ENCODE measurements at places on chromosomes 7 and 10.

DNA sequence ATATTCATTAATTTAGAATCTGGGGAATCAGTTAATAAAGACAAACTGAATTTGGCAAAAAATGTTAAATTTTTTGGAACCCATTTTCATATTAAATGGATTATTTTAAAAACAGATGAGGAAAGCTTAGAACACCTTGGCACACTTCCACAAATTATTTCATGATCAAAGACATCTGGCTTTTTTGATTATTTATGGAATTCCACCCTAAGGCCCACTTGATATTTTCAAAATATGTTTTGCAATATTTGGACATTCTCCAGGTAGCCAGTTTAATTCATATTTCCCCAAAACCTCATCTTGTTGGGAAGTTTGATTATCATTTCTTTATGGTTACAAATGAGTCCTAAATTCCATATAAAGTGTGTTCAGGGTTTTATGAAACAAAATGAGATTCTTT is 129.9 kb downstream of the DOCK4 start:
- DNase-seq: no peak

DNA sequence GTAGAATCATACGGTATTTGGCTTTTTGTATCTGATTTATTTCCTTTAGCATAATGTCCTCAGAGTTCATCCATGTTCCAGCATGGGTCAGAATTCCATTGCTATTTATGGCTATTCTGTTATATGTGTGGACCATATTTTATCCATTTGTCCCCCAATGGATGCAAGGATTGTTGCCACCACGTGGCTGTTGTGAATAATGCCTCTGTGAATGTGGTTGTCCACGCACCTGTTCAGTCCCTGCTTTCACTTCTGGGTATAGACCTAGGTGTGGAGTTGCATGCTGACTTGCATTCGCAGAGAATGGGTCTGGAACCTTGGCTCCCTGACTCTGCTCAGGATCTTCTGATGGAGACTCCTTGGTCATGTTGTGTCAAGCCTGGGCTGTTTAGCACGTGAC is 199.9 kb downstream of the CAMK1D start:
- no peak for DNase-seq

GRCh38 chr7:11430112-11430511 is 401.9 kb downstream of the THSD7A start:
- DNase-seq: no peak

- no peak for DNase-seq
Observed at GRCh38 chr7:46955531-46955930, 626.4 kb downstream of the TNS3 start.

DNA sequence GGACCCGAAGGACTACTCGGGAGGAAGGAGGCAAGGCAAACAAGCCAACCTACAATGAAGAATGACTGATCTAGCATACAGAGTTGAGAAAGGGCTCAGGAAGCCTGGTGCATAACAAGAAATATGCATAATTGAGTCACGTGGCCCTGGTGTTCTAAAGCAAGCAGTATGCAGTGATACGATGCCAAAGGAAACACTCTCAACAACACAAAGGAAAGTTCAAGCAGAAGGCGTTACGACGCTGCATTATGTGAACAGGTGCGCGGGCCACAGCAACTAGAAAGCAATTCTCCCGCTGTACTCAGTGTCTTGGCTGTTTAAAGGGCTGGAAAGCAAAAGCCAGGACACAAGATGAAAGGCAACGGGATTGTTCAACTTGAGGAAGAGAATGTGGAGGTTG is 100.8 kb downstream of the PRTFDC1 start:
- DNase-seq: peak; percentile 27

DNA sequence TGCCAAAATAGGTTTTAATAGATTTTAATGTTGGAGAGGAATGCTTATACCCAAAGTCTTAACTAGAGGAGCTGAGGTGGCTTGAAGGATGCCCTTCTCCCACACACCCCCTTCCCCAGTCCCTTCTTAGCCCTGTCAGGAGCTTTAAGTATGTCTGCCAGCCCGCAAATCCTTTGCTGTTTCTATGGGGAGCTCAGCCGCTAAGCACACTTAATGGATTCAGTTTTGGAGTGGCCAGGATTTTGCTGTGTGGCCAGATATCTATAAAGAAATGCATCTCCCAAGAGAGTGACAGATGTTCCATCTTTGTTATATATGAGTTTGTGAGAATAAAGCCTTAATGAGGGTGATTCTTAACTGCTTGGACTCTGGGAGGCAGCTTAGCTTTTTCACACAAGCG is 152.9 kb upstream of the ZNF32 start:
- no peak for DNase-seq

GRCh38 chr10:80421707-80422536 is 13.6 kb downstream of the PRXL2A start:
- no peak for DNase-seq

GRCh38 chr7:70313687-70314086 is 715.4 kb downstream of the AUTS2 start:
- no peak for DNase-seq

- no peak for DNase-seq
Observed at GRCh38 chr10:63518690-63519288, 2.4 kb upstream of the REEP3 start.

DNA sequence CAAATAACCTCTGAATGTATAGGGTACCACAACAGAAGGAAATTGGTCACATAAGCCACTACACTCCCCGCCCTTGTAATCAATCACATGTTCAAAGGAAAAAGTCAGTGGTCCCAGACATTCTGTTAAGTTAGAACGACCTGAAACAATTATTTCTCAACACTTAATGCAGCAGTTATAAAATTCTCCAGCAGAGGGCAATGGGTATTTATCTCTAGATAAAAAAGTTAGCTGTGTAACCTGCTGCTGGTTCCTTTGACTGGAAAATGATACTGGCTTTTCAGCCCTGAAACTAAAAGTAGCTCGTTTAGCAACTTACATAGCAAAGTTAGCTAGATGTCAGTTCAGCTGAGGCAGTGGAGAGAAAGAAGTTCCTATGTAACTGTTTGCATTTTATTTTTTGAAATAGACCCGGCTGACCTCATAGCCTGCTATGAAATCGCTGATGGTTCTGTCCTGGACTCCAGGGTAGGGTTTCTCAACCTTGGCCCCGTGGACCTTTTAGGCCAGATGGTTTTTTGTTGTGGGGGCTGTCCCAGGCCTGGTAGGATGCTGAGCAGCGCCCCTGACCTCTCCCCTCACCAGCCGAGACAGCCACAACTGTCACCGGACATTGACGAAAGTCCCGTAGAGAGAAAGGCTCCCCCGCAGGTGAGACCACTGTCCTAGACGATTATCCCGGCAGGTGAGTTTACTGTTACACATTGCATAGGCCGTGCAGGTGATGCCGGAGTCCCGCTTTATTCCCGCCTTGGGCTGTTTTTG is 40.2 kb upstream of the PROSER2 start:
- peak; percentile 62 for DNase-seq

- no peak for DNase-seq
Observed at GRCh38 chr10:112771733-112772132, 178.3 kb upstream of the TCF7L2 start.

DNA sequence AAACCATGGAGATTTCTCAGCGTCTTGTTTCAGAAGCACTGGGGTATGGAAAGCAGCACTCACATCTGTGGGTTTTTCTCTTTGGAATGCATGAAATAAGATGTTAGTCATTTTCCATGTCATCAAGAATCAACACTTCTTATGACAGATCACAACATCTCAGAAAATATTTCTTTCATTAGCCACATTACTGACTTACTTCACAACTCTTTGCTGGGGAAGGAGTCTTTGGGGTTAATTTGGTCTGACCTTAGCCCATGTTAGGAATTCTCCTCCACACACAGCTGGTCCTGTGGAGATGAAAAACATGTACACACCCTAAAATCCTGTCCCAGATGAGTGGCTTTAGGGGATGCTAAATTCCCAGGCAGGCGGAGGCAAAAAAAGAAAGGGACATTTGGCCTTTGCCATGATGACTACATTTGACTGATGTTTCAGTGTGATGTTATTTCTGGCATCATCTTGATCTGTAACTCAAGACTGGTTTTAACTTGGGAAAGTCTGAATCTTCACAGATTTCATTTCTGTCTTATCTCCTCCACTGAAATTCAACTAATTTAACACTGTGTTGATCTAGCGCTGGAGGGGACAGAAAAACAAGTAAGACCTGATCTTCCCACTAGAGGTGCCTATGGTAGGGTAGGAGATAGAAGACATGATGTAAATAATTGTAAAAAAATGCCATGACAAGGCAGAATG is 363.2 kb downstream of the PRPF18 start:
- DNase-seq: peak; percentile 99

DNA sequence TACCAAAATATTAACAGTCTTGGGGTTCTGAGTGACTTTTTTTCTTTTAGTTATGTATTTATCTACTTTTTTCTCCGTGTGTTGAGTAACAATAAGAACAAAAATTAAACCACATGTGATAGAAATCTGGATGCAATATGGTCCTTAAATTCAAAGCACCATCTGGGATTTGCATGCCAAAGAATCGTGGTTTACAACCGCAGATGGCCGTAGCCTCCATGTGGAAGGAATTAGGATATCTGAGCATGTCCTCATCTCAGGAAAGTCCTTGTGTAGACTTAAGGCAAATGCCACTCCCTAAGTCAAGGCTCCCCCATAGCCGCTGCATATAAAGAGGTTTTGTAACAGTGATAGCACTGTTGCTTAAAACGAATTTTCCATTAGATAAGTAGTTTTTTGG is 304.0 kb downstream of the ZEB1 start:
- DNase-seq: peak; percentile 94

DNA sequence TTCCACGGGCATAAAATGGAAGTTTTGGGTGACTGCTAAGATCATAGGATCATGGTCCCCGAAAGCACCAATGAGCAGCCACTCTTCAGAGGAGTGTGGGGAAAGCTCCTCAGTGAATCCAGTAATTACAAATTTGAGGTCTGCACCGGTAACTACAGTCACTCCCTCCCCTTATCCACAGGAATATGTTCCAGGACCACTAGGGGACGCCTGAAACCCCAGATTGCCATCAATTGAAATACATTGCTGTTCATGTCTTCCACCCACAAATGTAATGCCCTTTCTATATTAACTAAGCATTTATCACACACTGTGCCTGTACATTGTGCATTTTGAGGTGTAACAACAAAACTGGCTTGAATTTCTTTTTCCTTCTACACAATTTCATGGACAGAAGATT is 447.9 kb upstream of the PFKP start:
- DNase-seq: no peak

GRCh38 chr7:35991511-35992232 is 161.4 kb upstream of the EEPD1 start:
- DNase-seq: no peak

- DNase-seq: no peak
Observed at GRCh38 chr7:90409667-90410066, 6.4 kb downstream of the CLDN12 start.

DNA sequence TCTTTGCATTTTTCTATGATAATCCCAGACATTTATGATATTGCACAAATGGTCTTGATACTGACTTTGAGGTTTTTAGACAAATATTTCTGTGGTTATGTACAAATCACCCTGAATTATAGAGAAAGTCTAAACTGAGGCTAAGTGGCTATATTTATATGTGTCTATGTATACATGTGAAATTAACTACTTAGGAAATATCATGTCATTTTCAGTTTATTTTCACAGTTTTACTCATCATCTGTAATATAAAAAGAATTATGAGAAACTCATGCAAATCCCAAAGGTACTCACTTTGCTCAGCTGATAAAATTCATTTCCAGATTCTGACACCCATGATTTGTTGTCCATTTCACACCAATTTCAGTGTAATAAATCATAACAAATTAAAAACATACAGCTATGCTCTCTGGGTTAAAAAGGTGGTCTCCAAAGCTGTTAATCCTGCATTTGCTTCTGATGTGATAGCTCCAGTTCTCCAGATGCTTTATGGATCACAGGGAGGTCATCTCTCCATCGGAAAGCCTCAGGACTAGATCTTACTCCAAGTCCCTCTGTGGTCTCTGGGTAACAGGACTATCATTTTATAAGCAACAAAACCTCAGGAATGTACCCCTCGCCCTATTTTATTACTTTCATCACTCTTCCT is 673.9 kb downstream of the PARD3 start:
- no peak for DNase-seq

- peak; percentile 69 for DNase-seq
Observed at GRCh38 chr10:32937911-32938424, 20.1 kb downstream of the ITGB1 start.

- DNase-seq: no peak
Observed at GRCh38 chr7:50714857-50715256, 67.8 kb downstream of the GRB10 start.

DNA sequence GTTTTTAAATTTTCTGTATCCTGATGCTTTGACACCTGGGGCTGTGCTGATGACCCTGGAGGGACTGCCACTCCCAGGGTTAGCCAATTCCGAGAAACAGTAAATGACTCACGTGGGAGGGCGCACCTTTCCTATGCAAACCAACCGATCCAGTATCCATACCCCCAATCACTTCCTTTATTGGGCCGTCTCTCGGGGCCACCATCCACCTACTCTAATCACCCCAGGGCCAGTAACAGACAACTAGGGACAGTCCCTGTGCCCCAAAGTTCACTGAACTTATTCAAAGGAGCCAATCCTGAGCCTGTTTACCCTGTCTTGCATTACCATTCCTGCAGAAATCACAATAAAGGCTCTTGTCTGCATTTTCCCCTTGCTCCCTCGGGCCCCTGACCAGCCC is 6.6 kb upstream of the LGI1 start:
- no peak for DNase-seq

GRCh38 chr7:142851919-142852318 is 3.0 kb upstream of the EPHB6 start:
- no peak for DNase-seq

DNA sequence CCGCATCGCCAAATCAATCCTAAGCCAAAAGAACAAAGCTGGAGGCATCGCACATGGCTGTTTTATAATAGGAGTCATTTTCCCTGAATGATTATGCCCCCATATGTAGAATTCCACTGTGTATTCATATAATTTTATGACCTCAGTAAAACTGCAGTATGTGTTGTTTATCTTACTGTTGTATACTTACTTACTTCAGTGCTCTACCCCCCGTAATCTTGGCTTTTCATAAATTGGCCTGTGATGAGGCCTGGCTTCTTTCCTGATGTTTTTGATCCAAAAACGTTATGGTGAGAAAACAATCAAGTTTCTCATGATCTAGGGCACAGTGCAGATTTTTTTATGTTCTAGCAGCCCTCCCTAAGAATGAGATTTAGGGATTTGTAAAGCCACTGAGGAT is 306.4 kb upstream of the FZD1 start:
- DNase-seq: peak; percentile 19

DNA sequence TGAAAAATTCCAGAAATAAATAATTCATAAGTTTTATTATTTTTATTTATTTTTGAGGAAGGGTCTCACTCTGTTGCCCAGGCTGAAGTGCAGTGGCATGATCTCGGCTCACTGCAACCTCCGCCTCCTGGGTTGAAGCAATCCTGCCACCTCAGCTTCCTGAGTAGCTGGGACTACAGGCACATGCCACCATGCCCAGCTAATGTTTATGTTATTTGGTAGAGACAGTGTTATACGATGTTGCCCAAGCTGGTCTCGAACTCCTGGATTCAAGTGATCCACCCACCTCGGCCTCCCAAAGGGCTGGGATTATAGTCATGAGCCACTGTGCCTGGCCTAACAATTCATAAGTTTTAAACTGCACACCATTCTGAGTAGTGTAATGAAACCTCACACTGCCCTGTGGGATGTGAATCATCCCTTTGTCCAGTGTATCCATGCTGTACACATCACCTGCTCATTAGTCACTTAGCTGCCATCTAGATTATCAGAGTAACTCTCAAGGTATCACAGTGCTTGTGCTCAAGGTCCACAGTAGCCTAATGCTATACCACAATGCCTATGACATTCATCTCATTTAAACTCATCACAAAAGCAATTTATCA is 17.9 kb downstream of the RTKN2 start:
- DNase-seq: peak; percentile 66

Data from EH (cell line).